ENCODE measurements at places on chromosomes 4 and X.

DNA sequence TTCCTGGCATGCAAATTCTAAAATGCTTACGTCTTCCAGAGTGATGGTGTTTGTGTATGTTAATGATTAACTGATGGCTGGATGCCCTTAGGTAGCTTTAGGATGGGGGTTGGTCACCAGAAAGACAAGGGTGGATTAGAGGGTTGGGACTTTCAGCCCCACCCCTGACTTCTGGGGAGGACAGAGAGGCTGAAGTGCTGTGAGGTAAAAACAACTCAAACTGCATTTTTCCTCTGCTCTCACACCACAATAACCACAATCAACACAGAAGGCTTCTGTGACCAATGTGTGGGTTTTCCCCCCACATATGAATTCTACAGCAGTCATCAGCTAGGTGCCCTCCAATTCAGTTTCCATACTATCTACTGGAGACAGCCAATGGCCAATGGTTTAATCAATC lies 18.7 kb upstream of the DDIT4L start:
- DNase-seq, result no peak

DNA sequence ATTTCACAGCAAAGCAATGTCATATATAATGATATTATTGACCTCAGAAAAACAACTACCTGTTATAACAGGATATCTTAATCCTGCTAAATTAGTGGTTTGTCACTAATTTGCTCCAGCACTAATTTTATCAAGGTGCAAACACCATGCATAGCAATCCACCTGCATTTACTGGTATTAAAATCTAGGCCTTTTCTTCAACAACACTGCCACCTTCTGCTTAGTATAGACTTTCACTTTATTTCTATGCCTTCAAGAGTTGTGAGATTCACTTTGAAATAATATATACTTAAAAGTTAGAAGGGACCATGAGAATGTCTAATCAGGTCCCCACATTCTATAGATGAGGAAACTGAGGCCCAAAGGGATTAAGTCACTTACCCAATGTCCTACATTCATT lies 82.1 kb upstream of the IQCM start:
- peak; percentile 9 for DNase-seq

DNA sequence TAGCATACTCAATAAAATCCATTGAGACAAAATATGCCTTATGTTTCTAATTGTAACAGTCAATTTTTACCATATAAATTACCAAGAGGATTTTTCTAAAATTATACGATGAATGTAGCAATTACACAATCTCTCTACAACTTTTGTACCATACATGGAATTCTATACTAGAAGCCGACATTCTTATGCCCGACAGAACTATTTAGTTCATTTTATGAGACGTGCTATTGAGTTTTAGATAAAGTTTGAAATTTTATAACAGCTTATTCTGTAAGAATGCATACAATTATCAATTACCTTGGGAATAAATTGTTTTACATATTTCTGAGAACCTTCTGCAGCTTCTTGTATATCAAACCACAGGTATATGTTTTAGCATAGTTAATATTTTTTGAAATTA lies 431.2 kb downstream of the DMD start:
- DNase-seq, result no peak

- DNase-seq, result no peak
These were observed 89.6 kb downstream of the C4orf51 start for GRCh38 chr4:145769450-145770037.

DNA sequence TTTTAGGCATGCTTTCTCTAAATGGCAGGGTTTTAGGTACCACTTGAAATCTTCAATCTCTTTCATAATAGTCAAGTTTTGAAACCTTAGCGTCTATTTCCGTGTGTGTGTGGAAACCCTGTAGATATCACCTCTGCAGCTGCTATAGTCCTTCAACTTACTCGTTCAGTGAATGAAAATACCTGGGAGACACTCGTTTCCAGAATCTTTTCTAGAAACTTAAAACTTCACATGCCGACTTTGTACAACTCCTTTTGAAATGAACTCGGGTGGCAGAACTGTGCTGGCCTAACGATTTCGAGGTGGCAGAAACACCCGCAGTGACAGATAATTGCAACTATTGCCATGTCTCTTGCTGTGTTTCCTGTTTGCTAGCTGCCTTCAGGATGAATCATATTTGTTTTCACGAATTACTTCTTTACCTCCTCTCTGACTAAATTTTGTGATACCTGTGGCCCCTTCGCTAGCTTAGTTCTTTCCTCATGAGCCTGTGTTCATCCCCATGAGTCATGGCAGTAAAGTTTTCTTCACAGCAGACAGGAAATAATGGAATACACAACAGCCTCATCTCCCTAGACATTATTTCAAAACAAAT lies 104.7 kb upstream of the SMIM10 start:
- DNase-seq, result no peak

DNA sequence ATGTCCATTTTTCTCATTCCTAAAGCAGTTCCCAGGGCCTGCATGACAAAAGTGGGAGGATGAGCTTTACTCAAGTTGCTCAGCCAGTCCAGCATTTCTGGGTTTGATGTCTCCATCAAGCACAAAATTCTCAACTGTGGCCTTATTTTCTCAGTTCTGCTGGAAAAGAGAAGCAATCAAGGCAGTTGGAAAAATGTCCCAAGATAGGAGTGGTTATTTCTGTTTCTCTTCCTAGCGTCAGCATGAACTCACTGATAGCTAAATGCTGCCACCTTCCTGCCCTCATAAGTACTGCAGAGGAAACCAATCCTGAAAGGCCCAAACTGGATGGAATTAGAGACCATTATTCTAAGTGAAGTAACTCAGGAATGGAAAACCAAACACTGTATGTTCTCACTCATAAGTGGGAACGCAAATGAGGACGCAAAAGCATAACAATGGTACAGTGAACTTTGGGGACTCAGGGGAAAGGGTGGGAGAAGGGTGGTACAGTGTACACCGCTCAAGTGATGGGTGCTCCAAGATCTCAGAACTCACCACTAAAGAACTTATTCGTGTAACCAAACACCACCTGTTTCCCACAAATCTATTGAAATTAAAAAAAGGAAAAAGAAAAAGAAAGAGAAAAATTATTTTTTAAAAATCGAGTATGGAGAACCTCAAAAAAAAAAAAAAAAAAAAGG lies 29.6 kb downstream of the ADH7 start:
- peak; percentile 60 for DNase-seq

- peak; percentile 39 for DNase-seq
These were observed at the start of gene GPRASP1 for GRCh38 chrX:102651242-102652011. TSS of gene GPRASP1 (plus strand) at chrX:102651483. CDS start at chrX:102653914, 2,431 bp downstream.

GRCh38 chr4:163548481-163549243 lies 54.2 kb downstream of the TMA16 start:
- DNase-seq, result peak; percentile 70

DNA sequence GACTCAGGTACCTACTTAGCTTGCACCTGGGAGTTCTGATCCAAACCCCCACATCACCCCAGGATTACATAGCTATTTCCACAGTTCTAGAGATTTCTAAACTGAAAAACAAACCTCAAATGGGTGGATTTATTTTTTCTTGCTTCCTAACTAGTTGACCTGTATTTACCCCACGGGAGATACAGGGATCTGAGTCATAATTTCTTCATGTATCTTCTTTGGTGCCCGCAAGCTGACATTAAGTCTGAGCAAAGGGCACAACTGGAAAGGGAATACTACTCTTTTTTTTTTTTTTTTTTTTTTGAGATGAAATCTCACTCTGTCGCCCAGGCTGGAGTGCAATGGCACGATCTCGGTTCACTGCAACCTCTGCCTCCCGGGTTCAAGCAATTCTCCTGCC lies 10.0 kb upstream of the ELOVL6 start:
- DNase-seq, result no peak

DNA sequence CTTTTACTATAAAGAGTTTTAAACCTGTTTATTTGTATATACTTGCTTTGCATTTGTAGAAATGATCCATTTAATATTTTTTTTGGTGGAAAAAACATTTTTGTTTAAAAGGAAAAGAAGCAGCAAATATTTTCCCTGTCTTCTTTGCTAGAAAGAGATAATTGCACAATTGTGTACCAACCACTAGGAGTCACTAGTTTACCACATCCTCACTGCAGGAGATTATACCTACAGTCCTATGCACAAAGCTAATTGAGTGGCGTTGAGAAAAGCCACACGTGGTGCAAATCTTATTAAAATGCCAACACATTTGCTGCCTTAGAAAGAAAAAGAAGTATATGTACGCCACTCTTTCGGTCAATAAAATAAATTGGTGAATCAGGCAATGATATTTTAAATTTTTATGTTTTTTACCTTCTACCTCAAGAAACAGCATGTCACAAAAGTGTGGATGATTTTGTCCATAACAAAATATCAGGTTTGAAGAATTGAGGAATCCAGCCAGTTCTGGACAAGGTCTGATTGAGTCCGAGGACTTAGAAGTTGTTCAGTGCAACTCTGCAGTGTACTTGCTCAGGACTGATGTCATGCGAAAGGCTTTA lies 102.9 kb downstream of the GRXCR1 start:
- DNase-seq, result peak; percentile 60

- DNase-seq, result no peak
These were observed 45.3 kb downstream of the SLC9A6 start for GRCh38 chrX:136030303-136031191.

DNA sequence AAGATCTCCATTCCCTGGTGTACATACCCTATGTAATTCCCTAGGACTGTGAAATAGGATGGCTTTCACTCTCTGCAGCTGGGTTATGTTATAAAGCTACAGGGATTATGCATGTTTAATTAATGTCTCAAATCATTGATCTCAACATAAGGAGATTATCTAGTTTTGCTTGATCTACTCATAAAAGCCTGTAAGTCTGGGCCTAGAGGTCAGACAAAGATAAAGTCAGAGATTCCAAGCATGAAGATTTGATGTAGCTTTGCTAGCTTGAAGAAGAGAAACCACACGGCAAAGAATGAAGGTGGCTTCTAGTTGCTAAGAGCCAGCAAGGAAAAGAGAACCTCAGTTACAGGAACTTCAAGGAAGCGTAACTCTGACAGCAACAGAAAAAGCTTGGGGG lies 456.9 kb downstream of the CCSER1 start:
- no peak for DNase-seq

DNA sequence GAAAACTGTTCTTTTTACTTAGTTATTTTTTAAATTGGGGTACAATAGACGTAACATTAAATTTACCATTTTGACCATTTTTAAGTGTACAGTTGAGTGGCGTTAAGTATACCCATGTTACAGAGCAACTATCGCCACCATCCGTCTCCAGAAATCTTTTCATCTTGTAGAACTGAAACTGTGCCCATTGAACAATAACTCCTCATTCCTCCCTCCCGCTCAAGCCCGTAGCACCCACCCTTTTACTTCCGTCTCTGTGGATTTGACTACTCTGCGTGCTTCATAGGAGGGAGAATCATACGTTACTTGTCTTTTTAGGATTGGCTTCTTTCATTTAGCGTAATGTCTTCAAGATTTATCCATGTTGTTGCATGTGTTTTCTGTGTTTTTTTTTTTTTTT lies 55.3 kb downstream of the TMEM131L start:
- DNase-seq, result no peak

DNA sequence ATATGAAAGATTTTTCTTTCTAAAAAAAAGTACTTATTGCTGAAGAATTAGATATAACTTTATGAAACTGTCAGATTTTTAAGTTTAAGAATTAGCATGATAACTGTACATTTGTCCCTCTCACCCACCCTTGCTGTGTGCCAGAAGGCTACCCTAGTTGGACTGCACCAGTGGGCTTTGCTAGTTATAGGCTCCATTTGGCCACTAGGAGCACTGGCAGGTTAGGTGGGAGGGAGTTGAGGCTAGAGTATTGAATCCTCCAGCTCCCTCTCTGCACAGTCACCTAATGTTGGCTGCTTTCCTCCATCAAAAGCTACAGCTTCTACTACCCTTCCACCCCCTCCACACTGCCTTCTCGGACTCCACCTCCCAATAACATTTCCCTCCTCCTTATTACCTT lies 84.2 kb downstream of the TASL start:
- DNase-seq, result no peak

DNA sequence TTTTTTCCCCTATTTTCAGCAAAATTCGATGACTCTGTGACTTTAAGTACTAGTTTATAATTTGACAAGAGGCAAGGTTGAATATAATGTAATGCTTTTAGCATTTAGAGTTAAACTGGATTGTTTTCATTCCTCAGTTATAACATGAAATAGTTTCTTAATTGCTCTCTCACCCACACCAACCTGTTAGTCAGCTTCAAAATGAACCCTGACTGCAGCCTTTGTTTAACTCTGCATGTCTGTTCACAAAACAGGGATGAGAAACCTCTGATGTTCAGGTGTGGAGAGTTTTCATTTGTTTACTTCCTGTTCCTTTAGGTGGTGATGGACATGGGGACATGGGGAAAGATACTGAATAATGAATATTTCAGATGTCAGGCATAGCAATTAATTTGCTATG lies 49.9 kb upstream of the MND1 start:
- no peak for DNase-seq

DNA sequence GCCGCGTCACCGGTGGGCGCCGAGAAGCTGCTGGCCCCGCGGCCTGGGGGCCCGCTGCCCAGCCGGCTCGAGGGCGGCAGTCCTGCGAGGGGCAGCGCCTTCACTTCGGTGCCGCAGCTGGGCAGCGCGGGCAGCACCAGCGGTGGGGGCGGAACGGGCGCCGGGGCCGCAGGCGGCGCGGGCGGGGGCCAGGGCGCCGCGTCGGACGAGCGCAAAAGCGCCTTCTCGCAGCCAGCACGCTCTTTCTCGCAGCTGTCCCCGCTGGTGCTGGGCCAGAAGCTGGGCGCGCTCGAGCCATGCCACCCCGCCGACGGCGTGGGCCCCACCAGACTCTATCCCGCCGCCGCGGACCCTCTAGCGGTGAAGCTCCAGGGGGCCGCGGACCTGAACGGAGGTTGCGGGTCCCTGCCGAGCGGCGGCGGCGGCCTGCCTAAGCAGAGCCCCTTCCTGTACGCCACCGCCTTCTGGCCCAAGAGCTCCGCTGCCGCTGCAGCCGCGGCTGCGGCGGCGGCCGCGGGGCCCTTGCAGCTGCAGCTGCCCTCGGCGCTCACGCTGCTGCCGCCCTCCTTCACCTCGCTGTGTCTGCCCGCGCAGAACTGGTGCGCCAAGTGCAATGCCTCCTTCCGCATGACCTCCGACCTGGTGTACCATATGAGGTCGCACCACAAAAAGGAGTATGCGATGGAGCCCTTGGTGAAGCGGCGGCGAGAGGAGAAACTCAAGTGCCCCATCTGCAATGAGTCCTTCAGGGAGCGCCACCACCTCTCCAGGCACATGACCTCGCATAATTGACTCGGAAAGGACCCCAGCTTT lies 5.6 kb downstream of the PRDM8 start:
- DNase-seq, result no peak
